Activated CD8-positive, alpha-beta memory T cell treated with anti-CD3 and anti-CD28 coated beads for 24 hours (primary cell): ENCODE measurements at places on chromosomes 5 and 9.
A peak's percentile ranks its signal among the peaks of the same experiment; 100 is the strongest.

DNA sequence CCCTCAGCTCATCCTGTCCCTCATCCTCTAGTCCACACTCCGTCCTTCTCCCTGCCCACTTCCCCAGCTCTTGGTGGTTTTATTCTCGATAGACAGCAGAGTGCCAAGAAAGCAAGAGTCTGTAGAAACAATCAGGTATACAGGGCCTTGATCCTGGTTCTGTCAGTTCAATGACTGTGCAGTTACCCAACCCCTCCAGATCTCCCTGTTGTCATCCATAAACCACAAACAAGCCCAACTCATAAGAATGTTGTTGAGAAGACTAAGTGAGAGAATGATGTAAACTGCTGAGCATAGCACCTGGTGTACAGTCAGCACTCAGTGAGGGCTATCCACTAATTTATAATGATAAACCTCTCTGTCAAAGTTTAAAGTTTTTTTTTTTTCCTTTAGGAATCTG lies 31.3 kb downstream of the ISL1 start:
- DNase-seq, result no peak

- no peak for DNase-seq
Observed at GRCh38 chr9:10026443-10026984, 586.3 kb downstream of the PTPRD start.

DNA sequence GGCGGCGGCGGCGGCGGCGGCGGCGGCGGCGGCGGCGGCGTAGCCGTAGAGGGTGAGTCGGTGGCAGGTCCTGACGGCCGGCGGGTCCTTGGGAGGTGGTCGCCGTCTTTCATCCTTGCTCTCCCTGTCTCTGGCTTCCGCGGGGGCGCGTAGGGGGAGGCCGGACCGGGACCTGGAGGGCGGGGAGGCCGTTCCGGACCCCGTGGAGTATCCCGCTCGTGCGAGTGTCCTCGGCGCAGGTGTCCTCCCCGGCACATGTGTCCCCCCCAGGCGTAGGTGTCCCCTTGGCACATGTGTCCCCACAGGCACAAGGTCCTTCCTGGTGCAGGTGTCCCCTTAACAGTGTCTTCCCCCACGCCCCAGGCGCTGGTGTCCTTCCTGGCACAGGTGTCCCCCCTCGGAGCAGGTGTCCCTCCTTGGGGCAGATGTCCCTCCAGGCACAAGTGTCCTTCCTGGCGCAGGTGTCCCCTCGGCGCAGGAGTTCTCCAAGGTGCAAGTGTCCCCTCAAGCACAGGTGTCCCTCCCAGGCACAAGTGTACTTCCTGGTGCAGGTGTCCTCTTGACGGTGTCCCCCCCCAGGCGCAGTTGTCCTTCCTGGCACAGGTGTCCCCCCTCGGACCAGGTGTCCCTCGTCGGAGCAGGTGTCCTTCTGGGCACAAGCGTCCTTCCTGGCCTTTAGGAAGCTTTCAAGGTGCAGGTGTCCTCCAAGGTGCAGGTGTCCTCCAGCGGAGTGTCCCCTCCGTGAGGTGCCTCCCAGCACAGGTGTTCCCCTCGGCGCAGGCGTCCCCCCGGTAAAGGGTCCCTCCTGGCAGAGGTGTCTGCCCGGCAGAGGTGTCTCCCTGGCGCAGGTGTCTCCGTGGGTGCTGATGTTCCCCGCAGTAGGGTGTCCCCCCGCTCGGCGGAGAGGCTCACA lies 519 bp downstream of the EXOC3 start:
- DNase-seq, result peak; percentile 81

DNA sequence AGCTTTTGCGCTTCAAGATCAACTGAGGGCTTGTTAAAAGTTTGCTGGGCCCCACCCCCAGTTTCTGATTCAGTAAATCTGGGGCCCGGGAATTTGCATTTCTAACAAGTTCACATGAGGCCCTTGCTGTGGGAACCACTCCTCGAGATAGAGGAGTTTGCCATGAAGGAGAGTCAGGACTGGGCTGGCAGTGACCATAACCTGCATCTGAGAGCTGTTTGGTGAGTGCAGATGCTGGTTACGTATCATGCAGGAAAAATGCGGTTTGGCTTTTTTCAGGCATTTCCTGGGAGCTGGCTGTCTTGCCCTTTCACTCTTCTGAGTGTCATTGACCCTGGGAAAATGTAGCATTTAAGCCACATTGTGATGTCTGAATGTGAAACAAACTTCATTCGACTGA lies 9.4 kb upstream of the ANGPTL2 start:
- DNase-seq, result no peak

- DNase-seq, result no peak
Observed at GRCh38 chr9:93614830-93615468, 38.6 kb downstream of the PHF2 start.

DNA sequence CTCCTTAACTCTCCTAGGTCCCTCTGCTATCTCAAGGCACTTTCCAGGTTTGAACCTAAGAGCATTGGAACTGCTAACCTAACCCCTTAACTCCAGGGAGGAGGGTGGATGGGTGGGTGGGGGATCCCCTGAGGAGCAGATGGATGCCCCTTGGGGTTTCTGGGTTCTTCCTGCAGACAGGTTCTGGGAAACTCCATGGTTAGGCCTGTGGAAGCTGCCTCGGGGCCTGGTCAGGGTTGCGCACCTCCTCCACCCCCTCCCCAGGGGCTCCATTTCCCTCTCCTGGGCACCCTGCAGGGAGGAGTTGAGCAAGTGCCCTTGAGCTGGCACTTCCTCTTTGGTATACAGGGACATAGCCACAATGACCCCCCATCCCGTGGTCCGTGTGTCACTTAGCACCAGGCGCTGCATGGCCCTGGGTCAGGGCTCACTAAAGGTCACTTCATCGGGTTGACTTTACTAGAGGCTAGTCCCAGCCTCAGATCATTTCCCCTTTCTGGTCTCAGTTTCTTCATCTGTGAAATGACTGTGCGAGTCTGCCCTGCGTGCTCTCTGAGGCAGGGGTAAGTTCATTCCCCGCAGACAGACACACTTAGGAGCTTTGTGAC lies 16.0 kb downstream of the CXXC5 start:
- no peak for DNase-seq

DNA sequence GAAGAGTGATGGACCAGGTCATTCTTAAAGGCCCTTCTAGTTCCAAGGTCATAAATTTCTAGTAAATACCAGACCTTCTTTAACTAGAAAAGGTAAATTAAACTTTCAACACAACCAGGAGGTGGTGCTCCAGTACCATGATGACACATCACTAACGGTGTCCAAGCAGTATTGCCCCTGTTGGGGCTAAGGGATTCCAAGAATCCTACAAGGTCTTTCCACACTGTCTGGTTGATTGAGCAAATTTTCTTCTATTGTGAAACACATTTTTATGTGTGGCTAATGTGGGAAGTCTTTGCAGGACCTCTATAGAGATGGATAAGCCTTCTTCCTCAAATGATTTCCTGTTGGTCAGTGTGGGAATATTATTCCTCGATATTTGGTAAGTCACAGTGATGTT lies 459.6 kb upstream of the PAPPA start:
- no peak for DNase-seq

- no peak for DNase-seq
Observed at GRCh38 chr9:21002040-21002439, 29.4 kb downstream of the HACD4 start.

- DNase-seq, result no peak
Observed at GRCh38 chr5:109654455-109654854, 35.3 kb upstream of the MAN2A1 start.

- DNase-seq, result no peak
Observed at GRCh38 chr9:127528422-127529251, 77.3 kb downstream of the LRSAM1 start.

GRCh38 chr5:128378196-128378595 lies 159.8 kb downstream of the FBN2 start:
- no peak for DNase-seq

DNA sequence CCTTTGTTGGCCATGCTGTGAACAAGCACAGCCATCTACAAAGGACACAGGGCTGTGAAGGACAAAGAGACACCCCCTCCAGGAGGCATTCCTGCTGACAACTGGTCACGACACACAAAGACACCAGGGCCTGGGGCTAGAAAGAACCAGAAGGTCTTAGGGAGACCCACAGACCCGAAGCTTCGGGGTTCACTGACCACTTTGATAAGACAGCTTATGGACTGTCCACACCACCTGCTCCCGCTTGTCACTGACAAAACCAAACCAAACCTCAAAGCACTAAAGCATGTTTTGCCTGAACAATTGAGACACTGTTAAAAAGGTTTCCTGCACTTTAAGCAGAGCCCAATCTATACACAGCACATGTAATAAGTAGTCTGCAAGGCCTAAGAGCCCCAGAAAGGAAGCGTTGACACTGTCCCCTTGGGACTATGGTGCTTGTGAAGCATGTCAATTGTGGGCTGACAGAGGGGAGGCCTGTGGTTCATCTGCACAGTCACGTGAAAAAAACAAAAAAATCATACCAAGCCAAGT lies 185.0 kb downstream of the GAPVD1 start:
- DNase-seq, result no peak

DNA sequence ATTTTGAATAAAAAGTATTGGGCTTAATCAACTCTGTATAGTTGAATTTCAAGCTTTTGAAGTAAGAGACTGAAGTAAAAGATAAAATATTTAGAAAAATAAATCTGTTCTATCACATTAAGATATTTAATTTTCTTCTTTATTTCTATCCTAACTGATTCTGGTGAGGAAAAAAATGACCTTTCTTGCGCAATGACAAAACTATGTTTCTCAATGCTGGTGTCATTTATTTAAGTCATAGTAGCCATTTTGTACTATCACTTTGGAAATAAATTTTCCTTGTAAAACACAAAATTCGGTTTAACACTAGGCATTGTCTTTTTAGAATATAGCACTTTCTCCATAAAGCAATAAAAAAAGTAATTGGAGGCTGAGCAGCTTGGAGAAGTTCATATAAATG lies 728.0 kb downstream of the CDH9 start:
- no peak for DNase-seq

DNA sequence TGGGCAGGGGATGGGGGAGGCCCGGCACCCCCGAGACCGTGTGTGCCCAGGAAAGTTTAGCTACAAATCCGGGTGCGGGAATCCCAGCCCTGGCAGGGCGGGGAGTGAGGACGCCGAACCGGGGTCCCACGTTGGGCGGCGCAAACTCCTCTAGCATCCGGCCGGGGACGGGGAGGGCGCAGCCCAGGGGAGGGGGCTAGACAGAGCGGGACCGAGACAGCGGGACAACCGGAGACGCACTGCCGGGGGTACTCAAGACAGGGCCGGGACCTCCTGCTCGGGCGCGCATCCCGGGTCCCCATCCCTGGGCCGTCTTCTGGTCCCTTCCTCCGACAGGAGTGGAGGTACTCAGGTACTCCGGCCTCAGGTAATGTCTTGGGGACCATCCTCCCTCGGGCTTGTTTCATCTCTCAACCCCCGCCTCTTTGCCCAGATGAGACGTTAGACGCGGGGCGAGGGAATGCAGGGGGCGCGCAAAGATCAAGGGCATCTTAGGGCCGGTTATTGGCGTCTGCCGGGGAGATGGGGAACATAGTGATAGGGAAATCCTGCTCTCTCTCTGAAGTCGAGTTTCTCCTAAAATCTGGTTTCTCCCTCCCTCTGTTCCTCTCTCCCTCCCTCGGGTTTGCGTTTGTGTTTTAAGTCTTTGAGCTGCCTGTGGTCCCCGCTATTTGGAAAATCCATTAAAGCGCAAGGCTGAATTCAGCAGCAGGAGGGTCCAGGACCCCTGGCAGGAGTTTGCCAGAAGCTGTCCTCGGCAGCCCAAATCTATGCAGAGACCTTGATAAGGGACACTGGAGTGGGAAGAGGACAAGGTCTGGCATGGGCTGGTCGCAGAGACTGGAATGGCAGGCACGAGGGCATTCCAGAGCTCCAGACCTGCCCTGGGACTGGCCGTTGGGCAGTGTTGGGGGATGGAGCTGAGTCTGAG lies 815 bp downstream of the PDZD2 start:
- DNase-seq, result peak; percentile 61

GRCh38 chr9:113988385-113989016 lies 89.6 kb downstream of the AMBP start:
- DNase-seq, result no peak
